ENCODE measurements at places on chromosomes 5 and 9.

- DNase-seq = no peak
Measured at GRCh38 chr9:137243626-137244485, 2.8 kb downstream of the TUBB4B start.

- DNase-seq = no peak
Measured at GRCh38 chr5:143279698-143280097, 123.8 kb downstream of the NR3C1 start.

- peak; percentile 65 for DNase-seq
Measured at GRCh38 chr5:154202379-154203260, 12.1 kb downstream of the GALNT10 start.

- DNase-seq = no peak
Measured at GRCh38 chr9:33211695-33212393, 28.1 kb upstream of the SPINK4 start.

GRCh38 chr5:150180241-150181026 lies 9.4 kb upstream of the SLC6A7 start:
- no peak for DNase-seq

Measured in activated CD4-positive, alpha-beta T cell treated with anti-CD3 and anti-CD28 coated beads, Interleukin-2, Interleukin-4, amounts not matched to agents 100 ng/mL and 50 ng/mL, durations not matched to agents 16 hours and 8 hours (primary cell).